Midbrain (tissue), 1 donor: ENCODE measurements at places on chromosomes 7 and 10.

GRCh38 chr10:43759216-43759615 lies 110.5 kb upstream of the ZNF32 start:
- DNase-seq = no peak

GRCh38 chr10:62764011-62764410 lies 40.5 kb upstream of the ADO start:
- DNase-seq = no peak

DNA sequence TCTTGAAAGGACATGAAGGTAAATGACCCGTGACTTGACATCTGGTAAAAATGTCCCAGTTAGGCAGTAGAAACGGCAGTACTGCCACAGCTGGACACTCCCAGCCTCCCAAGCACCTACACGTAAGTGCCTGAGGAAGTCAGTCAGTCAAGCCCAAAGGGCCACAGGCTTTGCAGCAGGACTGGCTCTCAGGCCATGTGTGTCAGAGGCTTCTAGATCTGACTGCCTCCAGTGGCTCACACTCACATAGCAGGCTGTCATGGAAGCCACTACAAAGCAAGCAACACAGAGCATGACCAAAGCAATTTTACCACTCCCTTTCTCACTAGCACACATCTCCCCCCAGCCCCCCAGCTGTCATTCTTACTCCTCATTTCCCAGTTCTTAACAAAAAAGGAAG lies 17.8 kb upstream of the CCNJ start:
- DNase-seq = no peak

- DNase-seq = no peak
Measured at GRCh38 chr7:68706291-68706690, 892.0 kb upstream of the AUTS2 start.
